Stimulated activated CD8-positive, alpha-beta memory T cell treated with anti-CD3 and anti-CD28 coated beads, Interleukin-12 subunit alpha, Interleukin-12 subunit beta, amount 100 ng/mL, for 1 hour (primary cell): ENCODE measurements at places on chromosomes 2 and 18.

DNA sequence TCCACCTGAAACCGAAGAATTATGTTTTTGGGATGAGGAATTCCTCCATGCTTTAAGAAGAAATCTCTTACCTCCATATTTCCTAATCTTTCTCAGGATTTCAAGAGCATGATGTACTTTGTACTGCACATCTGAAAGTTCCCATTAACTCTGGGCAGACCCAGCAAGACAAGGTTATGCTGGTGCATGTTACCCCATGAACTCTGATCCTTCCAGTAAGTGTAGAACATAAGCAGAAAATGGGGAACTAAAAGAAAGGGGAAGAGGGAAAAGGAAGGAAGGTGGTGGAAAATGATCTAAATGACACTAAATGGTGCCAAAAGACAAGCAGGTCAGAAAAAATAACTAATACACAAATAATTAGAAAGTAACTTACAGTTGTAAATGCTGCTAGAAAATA, 50.7 kb downstream of the STRN start:
- DNase-seq: no peak

DNA sequence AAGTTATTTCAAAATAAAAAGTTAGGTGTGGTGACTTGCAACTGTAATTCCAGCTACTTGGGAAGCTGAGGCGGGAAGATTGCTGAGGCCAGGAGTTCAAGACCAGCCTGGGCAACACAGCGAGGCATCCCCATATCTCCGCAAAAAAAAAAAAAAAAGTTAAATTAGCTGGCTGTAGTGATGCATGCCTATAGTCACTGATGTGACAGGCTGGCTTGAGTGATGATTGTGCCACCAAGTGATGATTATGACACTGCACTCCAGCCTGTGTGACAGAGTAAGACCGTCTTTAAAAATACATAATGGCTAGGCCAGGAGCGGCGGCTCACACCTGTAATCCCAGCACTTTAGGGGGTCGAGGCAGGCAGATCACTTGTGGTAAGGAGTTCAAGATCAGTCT, 11.5 kb downstream of the SMPD4 start:
- DNase-seq: no peak

DNA sequence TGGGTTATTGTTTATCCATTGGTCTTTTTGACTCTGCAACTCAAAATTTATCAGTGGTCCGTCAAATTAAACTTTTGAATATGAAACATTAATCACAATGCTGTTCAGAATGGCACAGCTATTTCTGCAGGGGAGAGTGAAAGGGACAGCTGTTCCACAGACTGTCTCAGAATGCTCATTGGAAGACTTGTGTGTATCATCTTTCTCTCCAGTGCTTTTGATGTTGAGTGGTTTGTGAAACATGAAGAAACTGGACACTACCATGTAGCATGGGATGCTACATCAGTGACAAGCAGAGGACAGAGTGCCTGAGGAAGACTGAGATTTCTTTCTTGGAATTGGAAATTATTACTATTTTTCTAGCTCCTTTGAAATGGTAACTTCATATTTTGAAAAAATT, 115.7 kb downstream of the PLCL1 start:
- no peak for DNase-seq

DNA sequence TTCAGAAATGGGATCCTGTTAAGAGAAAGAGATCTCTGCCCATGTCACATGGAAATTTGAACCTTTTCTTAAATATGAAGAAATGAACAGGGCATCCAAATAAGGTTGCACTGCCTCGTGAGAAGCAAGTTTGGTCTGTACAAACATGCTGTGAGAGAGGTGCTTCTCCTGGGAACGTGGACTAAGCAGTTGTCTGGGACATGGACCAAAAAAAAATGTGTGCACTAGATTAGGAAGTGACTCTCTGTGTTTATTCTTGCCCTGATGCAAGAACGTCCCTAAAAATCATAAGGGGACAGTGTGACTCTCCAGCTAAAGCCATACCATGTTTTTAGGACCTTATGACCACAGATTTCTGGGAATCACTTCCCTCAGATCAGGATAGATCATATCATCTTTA, 23.7 kb upstream of the GCG start:
- DNase-seq: no peak

DNA sequence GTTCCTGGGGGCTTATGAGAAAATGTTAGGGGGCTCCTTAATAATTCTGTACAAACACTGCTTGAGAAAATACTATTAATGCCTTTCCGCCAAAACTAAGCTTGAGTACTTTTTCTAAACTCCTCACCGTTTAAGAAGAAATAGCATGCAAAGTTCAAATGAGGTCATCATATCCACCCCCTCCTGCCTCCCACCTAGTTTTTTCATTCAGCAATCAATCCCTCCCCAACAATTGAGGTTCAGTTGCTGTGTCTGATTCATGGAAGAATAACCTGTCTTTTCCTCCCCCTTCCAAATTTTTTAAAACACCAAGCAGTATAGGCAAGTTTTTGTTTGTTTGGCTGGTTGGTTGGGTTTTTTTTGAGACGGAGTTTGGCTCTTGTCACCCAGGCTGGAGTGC, 24.4 kb upstream of the RMP24 start:
- no peak for DNase-seq

GRCh38 chr2:172207911-172208310, 105.2 kb upstream of the DLX2 start:
- DNase-seq: no peak

GRCh38 chr18:26548415-26549262, at the start of gene KCTD1:
Gene KCTD1, minus strand, starts transcription at chr18:26548553. Its CDS starts 17 bp downstream, at chr18:26548536.
- peak; percentile 41 for DNase-seq

- DNase-seq: no peak
Measured at GRCh38 chr2:41877114-41877678, 170.6 kb upstream of the PKDCC start.

DNA sequence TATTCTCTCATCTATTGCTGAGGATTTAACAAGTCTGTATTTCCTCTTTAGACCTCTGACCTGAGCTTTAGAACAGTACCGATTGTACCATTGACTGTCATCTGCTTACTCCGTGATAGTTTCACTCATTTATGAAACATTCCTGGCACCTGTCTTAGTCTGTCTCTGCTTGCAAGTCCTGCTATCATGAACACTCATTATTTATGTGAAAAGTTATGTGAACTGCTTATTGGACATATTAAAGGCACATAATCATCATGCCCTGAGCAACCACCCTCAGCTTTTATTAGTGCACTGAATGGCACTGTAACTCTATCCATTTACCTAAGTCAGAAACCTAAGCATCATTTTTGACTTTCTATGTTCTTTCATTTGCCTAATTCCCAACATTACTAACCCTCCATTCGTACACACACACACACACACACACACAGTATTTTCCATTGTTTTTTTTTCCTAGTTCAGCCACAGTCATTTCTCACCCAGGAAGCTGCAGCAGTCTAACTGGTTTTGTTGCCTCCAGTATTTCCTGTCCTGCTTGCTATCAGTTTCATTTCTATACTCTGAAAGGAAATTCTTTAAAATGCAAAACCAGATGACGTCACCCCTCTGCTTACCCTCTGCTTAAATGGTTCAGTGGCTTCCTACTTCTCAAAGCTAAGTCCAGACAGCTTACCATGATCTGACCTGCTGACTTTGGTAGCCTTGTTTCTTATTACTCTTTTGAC, 146.1 kb downstream of the HAUS1 start:
- DNase-seq: peak; percentile 32
